ENCODE measurements at places on chromosomes 3 and 15. TPM values are rescaled to one million over a fixed set of nuclear protein-coding genes. Genes with fewer than 3 reads are reported as not detected.

Gene PPP1R14D
- total RNA-seq, result not detected

Gene CCR9
- total RNA-seq, result 0.03 TPM

Gene CLDND1
- 59.3 TPM for total RNA-seq

Gene CSPG5
- total RNA-seq, result 0.84 TPM

Gene BUB1B
- total RNA-seq, result 25.8 TPM

Gene DUOX1
- not detected for total RNA-seq

Gene PLCL2
- 6.8 TPM for total RNA-seq

Gene ZNF660
- not detected for total RNA-seq

Gene GOLGA6L10
- total RNA-seq, result 0.59 TPM

Gene MCF2L2
- total RNA-seq, result 0.13 TPM

Gene DUT
- 113 TPM for total RNA-seq

Gene KLHL40
- total RNA-seq, result not detected

Gene GPR149
- total RNA-seq, result not detected

Gene GP9
- total RNA-seq, result not detected

Gene DNAH12
- 0.09 TPM for total RNA-seq

Gene GOLGA6D
- total RNA-seq, result not detected

Gene ALS2CL
- 7.8 TPM for total RNA-seq

Gene PATL2
- total RNA-seq, result 0.16 TPM

Gene ZDHHC23
- total RNA-seq, result 3.8 TPM

Gene STXBP5L
- total RNA-seq, result not detected

Gene CGNL1
- 0.81 TPM for total RNA-seq

Gene CCDC191
- 1.4 TPM for total RNA-seq

Gene BFSP2
- not detected for total RNA-seq

Gene MORC1
- not detected for total RNA-seq

Gene NEK11
- 4.7 TPM for total RNA-seq

Gene GOLGA6L4
- total RNA-seq, result 1.2 TPM

Measured in A549 treated with Hydrocortisone at 1 μM for 4 hours (cell line).